ENCODE measurements at places on chromosomes 11 and 22.

DNA sequence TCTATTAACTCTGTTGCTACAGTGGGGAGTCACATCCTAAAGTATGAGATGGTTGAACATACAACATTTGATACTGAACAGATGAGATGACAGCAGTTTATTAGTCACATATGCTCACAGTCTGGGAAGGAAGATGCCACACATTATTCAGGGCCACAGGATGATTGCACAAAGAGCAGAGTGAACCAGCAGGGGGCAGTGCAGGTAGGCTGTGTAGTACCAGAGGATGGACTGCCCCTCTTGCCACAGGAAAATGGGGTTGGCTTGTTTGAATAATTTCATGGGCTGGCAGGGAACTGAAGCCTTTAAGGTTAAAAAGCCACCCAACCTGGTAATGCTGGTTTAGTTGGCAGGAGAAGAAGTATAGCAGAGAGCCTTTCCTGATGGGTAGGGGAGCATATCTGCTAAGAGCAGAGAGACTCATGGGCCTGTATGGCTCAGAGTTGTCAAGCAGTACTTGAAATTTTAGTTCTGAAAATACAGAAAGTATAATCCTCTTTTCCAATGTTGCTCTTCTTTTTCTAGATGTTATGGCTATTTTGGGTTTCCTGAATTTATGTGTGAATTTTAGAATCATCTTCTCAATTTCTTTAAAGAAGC is 180.4 kb upstream of the B3GAT1 start:
- DNase-seq = no peak

- no peak for DNase-seq
Measured at GRCh38 chr11:2104524-2105440, 34.4 kb downstream of the IGF2 start.

GRCh38 chr11:81104051-81104450 is 1629.6 kb downstream of the FAM181B start:
- no peak for DNase-seq

DNA sequence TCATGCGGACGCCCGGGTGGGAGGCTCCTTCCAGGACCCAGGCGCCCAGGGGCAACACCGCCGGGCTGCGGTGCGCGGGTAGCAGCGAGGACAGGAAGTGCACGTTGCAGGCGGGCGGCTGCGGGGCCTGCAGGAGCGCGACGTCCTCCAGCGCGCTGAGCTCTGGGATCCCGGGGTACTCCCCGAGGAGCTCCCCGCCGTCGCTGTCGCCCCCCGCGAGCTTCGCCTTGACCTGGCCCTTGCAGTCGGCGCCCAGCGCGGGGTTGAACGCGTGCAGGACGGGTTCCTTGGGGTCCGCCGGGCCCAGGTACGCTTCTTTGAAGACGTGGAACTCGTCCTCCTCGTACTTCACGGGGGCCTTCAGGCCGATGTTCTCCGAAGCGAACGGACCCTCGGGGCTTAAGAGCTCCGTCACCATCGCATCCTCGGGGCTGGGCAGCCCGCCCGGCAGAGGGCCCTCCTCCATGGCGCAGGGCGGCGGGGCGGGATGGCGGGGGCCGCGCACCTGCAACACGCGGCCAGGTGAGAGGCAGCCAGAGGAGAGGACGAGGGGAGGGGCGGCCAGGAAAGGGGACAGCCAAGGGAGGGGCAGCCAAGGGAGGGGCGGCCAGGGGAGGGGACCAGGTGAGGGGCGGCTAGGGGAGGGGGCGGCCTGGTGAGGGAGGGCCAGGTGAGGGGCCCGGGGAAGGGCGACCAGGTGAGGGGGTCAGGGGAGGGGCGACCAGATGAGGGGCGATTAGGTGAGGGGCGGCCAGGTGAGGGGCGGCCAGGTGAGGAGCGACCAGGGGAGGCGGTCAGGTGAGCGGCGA is 921 bp downstream of the TESMIN start:
- no peak for DNase-seq

DNA sequence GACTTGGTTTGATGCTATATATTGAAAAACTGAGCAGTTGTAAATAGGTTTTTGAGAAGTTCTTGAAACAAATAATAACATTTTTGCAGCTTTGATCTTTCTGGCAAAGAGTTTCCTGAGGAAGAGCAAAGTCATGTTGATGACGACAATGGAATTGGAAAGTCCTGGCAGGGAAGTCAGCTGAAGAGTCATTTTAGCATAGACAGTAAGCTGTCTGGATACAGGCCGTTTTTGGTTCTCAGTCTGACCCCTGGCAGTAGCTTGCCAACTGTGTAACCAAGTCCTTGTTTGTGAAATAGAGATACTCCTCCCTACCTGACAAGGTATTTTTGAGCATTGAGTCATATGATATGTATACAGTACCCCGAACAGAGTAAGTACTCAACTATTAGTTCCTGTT is 193.3 kb downstream of the C11orf91 start:
- no peak for DNase-seq

- no peak for DNase-seq
Measured at GRCh38 chr11:118229274-118229847, 4.5 kb upstream of the JAML start.

DNA sequence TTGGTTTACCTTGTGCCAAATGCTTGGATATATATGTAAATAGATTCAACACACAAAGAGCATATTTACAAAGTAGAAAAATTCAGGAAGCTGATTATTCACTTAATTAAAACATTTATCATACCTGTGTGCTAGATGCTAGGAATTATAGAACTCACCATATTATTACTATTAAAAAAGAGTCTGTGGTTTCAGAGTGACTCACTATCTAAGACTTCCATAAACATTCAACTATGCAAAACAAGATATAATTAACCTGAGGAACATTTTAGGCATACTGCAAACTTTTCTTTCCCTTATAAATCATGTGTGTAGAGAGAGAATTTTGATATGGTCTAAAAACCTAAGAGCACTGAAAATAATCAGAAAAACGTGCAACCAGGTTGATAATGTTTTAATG is 27.3 kb downstream of the CTSC start:
- DNase-seq = no peak

DNA sequence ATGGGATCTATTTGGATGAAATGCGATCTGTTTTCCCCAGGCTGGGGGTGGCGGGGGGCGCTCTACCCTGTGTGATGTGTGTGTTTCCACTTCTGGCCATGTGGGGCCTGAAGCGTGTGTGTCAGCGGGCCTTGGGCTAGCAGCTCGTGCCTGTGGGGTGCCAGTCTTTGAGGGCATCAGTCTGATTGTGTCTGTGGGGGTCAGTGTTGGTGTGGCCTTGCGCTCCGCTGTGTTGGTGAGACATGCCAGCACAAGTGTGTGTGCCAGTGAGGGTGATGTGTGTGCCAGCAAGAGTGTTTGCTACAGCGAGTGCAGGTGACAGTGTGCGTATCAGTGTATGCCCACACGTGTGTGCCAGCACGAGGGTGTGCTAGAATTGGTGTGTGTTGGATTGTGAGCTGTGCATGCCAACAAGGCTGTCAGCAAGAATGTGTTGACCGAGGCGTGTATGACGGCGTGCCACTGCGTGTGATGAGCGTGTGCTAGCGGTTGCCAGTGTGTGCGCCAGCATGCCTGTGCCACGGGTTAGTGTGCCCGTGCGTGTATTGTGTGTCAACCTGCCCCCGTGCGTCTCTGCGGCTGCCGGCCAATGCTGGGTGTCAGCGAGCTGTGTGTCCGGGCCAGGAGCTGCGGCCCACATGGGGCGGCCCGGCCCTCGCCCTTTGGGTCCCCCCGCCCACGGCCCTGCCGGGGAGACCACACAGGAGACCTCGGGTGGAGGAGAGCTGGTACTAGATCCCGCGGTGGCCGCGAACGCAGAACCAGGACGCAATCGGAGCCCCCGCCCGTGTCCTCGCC is 519 bp downstream of the ARRB1 start:
- peak; percentile 31 for DNase-seq

GRCh38 chr22:38165922-38166593 is 15.6 kb downstream of the PLA2G6 start:
- DNase-seq = no peak

DNA sequence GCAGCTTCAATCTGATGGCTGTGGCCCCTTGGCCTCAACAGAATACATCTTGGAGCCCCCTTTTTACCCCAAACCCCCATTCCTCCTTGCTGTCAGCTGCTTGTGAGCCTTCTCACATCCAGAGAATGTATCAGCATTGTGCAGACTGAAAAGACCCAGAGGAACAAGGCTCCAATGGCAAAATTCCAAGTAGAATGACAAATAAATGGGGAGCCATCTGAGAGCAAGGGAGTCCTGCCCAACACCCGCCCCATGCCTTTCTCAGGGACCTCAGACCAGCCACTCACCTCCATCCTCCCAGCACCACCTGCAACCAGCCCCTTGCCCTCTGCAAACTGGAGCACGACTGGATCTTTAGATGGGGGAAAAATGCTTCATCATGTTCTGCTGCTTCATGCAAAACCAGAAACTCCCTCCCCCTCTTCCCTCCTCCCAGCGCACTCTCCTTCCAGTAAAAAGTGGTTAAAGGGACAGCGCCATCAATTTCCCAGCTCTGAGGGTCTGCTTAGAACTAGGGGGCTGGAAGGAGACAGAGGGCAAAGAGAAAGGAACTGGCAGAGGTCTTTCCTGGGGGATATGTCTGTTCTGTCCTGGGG is 2.2 kb upstream of the NEFH start:
- no peak for DNase-seq

DNA sequence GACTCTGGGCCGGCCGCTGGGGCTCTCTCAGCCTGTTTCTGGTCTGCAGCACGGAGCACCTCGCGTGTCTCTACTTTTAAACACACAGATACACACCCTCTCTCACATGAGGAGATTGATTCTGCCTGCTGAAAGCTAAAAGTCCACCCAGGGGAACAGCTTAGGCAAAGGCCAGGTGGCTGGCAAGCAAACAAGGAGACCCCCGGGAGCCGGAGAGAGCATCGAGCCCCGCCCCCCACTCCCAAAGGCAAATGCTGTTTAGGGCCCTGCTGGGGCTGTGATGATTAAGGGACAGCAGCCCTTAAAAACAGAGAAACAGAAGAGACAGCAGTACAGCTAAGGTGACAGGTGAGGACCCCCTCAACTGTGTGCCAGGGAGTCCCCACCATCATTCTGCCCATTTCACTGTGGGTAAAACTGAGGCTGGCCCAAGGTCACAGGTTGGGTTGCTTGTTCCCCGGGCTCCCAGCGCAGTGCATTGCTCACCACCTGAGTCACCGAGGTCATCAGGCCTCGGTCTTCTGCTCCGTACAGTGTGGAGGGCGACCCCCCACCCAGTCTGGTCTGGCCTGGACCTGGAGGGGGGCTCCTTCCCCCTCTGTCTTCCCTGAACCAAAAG is 6.8 kb downstream of the CABP7 start:
- DNase-seq = no peak

DNA sequence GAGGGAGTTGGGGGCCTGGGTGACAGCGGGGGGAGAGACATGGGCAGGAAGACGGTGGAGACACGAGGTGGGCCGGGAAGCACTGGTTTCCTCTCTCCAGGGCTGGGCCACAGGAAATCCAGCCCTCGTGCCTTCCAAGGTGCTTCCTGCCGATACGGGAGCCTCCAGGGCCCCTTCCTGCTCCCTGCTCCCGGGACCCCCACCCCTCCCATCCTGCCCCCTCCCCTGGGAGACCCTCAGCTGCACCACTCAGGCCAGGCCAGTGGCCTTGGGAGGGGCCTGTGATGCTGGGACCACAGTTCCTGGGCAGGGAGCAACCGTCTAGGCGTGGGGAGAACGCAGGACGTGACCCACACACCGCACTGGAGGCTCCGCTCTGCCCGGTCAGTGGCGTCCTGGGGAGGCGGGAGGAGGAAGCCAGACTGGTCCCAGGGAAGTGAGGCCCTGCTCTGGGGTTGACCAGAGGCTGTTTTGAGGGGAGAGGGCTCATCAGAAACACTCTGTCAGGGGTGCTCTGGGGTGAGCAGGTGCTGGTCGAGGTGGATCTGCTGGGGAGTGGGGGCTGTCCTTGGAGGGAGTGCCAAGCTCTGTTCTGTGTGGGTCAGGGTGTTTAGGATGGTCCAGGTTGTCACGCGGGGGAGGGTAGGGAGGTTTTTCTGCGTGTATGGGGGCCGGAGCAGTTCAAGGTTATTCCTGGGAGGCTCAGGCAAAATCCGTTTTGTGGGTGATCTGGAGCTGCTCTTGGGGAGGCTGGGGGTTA is at the start of gene SHANK3:
Gene SHANK3 (plus strand): TSS at position 353 of the 760 bp plus-strand sequence.
- peak; percentile 21 for DNase-seq

DNA sequence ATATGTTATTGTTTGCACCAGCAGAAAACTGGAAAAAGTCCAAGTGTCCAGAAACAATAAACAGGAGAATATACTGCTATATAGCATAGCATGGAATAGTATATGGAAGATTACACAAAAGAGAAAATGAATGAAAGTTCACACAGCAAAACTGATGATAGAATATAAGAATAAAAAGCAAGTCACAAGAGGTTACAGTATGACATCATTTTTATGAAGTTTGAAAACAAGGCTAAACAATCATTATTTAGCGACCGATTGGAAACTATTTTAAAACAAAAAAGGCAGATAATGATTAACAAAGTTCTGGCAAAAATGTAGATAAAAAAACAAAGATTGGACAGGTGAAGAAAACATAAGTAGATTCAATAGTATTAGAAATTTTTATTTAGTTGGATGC is 47.1 kb downstream of the SOX6 start:
- DNase-seq = no peak

- no peak for DNase-seq
Measured at GRCh38 chr22:50585238-50585637, 2.6 kb upstream of the CHKB start.

- DNase-seq = no peak
Measured at GRCh38 chr22:45064313-45065278, 54.8 kb upstream of the PHF21B start.

DNA sequence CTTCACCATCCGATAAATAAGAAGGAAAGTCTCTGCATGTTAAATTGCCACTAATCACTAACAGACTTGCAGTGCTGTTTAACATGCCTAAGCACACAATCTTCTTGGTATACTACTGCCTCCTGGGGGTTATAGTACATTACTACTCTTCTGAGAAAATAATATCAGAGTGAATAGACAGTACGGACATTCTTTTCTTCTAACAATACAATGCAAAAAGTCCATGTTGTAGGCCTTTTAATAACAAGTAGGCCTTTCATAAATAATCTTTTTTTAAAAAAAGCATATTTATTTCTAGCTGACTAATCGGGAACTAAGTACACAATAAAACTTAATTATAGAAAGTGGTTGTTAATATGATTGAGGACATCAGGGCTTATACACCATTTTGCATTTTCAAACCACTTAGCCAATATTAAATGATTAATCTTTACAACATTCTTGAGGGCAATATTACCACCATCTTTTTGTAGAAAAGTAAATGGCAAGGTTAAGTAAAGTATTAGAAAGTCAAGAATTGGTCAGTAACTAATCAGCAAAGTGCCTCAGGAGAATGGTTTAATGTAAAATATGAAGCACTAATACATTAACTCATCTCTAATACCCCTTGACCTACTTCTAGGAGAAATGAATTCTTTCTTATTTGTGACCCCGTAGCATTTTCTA is 84.7 kb downstream of the TTC28 start:
- DNase-seq = no peak

- DNase-seq = no peak
Measured at GRCh38 chr11:65547446-65548125, 10.6 kb downstream of the LTBP3 start.

All from gastrocnemius medialis (tissue), 4 donors.